ENCODE measurements at places on chromosomes 13 and 19.

GRCh38 chr19:13621413-13621812 lies 115.1 kb upstream of the CACNA1A start:
- DNase-seq: no peak

- no peak for DNase-seq
These were observed 473.6 kb upstream of the SPRY2 start for GRCh38 chr13:80814541-80814940.

DNA sequence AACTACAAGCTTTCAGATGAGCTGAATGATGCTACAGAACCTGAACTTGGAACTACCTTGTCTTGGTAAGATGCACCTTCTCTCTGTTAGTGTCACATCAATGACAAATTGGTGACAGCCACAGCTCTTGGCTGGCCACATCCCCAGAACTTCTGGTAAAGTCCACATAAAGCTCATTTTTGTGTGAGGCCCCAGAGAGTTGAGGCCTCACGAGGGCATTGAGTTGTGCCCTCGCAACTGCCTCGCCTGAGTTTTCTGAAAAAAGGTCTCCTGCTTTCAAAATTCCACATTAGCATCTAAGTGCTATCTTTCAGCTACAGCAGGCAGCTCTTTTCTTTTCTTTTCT lies 42.6 kb downstream of the MRPL57 start:
- DNase-seq: no peak

DNA sequence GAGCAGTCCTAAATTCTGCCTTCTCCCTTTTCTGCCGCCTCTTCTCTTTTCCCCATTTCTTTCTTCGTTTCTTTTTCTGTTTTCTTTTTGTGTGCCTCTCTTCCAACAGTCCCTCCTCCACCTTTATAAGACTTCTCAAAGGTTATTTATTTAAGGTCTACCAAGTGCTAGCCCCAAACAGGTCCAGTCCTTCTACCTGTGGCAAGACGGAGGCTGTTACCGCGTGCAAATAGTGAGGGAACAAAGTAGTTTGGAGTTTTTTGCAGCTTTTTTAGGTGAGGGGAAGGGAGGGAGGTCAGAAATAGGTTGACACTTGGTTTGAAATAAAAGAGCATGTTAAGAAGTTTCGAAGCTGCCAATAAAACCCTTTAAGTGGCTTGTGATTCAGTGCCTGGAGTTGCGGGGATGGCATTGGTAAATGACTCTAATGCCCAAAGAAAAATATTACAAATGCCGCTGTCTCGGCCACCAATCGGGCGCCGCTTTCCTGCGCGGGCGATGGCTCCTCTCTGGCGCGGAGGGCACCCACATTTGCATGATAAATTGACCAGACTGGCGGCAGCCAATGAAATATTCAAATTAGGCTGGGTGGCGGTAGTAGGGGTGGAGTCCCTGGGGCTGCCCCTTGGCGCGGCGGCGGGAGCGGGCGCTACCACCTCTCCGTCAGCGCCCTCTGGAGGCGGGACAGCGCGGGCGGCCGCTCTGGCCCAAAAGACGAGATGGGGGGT lies 7.5 kb upstream of the TSHZ3 start:
- peak; percentile 81 for DNase-seq

Data from HEK293T (cell line).